ENCODE measurements at places on chromosomes 3 and 15. TPM values are rescaled to one million over a fixed set of nuclear protein-coding genes. Genes with fewer than 3 reads are reported as not detected.

- peak; percentile 92 for DNase-seq
Observed at GRCh38 chr15:63553388-63553791, 43.8 kb upstream of the FBXL22 start.

CYP11A1 gene
- 0.10 TPM for total RNA-seq

ACP3 gene
- 0.52 TPM for total RNA-seq

PLSCR5 gene
- not detected for total RNA-seq

DNA sequence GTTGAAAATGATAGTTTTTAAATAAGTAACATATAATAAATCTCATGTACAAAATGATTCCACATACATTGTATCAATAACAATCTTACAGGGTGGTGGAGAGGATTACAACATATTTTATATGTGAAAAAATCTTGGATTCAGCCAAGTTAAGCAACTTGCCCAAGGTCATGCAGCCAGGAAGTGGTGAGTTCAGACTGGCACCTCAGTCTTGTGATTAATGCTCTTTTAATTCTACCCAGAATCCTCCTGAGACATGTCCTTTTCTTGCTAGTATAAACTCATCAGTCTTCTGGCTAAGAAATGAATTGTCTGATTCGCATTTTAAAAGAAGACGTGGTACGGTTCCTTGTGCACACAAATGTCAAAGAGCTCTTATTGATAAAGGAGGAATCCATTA, 4.5 kb upstream of the MYRIP start:
- no peak for DNase-seq

- DNase-seq = no peak
Observed at GRCh38 chr3:73148682-73149081, 87.2 kb downstream of the EBLN2 start.

- DNase-seq = peak; percentile 42
Observed at GRCh38 chr3:149806171-149806778, 6.7 kb upstream of the RNF13 start.

GRCh38 chr3:179716811-179717210, 64.0 kb downstream of the USP13 start:
- DNase-seq = peak; percentile 66

- no peak for DNase-seq
Observed at GRCh38 chr15:38638126-38638525, 73.5 kb upstream of the RASGRP1 start.

SCN11A gene
- not detected for total RNA-seq

CHDH gene
- total RNA-seq = 0.07 TPM
